Activated naive CD4-positive, alpha-beta T cell treated with anti-CD3 and anti-CD28 coated beads for 36 hours (primary cell): ENCODE measurements at places on chromosomes 11 and 22. TPM values are rescaled to one million over a fixed set of nuclear protein-coding genes. Genes with fewer than 3 reads are reported as not detected.

OR9G4 gene
- total RNA-seq, result not detected

VWA5A gene
- total RNA-seq, result 9.7 TPM

DNA sequence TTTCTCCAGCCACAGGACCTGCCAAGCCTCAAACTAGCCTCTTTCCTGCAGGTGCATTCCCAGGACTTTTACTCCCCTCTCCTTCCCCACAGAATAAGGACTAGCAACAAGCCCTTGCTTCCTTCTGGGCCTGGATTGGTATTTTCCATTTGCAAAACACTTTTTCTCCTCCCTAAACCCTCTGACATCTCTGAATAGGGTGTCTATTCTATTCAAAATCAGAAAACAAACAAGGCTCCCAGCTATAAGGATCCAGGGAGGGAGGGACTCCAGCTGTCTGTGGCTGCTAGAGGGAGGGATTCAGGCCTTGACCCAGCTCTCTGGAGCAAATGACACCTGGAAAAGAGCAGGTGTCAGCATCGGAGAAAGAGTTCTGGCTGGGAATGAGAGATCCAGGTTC, 168.5 kb upstream of the BDNF start:
- no peak for DNase-seq

AAMDC gene
- total RNA-seq, result 6.4 TPM

- no peak for DNase-seq
Measured at GRCh38 chr11:46512261-46512881, 81.5 kb downstream of the AMBRA1 start.

DNA sequence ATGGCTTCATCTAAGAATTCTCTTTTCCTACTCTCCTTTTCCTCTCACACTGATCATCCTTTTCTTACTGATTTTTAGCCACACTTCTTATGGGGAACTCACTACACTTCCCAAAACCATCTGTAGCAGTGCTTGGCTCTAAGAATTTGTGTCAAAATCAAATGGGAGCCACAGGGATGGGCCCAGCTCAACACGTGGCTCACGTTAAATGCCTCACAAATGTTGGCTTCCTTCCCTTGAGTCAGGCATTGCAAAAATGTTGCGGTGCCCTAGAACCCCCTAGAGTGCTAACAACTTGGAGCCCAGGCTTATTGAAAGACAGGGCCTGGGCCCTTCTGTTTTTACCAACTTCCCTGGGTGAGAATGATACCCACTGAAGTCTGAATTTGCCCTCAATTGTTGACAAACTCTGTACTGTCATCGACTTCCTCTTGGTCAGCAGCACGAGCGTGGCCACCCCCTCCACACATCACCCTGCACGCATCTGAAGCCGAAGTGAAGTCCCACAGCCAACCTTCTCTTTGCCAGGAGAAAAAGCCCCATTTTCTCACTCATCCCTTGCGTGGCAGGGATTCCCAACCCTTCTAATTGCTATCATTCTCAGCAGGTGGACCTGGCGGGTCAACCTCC, 69.7 kb downstream of the ELFN2 start:
- no peak for DNase-seq

- peak; percentile 85 for DNase-seq
Measured at GRCh38 chr11:46308631-46309419, 31.4 kb downstream of the CREB3L1 start.

DNA sequence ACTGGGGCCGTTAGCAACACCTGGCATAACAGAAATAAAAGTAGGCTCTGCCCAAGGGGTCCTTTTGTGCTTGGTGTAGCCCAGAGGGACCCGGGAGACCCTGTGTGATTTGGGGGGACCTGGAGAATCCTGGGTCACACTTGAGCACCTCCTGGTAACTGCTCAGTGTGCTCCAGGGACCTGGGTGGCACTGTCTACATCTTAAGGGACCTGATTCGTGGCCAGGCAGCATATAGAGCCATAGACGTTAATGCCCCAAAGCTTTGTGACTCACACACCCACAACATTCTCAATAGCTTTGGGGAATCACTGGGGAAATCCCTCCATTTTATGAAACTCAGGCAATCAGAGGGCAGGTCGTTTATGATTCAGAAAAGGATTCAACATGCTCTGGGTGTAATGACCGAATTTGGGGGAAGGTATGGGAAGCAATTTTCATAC, 3.6 kb upstream of the IGF2 start:
- DNase-seq, result peak; percentile 75

NUDT8 gene
- total RNA-seq, result 29.7 TPM

GRCh38 chr22:30252411-30253204, 6.0 kb upstream of the LIF start:
- no peak for DNase-seq

GRCh38 chr11:48170241-48171233, 46.1 kb upstream of the OR4B1 start:
- DNase-seq, result no peak

SEPTIN5 gene
- 0.81 TPM for total RNA-seq
